ENCODE measurements at places on chromosomes 6 and 20. TPM values are rescaled to one million over a fixed set of nuclear protein-coding genes. Genes with fewer than 3 reads are reported as not detected.

DNA sequence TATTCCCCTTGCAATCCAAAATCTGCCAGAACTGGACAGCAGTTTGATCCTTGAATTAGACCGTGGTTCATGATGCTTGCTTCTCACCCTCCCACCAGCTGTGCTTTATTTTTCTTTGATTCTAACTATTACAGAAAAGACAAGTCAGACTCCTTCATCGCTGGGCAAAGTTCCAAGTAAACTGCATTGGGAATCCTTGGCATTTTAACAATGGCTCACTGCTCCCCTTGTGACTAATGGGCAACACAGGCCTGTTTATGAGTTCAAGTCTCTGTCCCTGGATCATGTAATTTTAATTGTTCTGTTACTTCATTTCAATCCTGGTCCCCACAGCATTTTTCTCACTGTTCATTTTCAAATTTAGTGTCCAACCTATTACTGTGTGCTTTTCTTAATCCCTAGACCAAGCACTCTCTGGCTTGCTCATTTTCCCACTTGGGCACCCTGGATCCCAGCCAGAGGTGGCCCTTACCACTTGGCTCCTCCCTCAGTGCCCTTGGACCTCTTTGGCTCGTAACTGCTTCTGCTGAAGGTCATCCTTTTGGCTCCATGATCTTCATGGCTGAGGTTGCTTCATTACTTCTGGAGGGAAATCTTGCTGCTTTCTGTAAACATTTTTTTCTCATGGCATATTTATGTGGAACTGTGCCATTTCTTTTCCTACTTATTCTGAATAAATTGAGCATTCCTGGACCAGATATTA lies 32.8 kb downstream of the PSMB9 start:
- no peaks in the 10 kb centered on the region for H3K4me1 ChIP-seq
- H3K4me3 ChIP-seq = no peak overlapping the region
- no peaks in the 10 kb centered on the region for H3K36me3 ChIP-seq
- H3K27me3 ChIP-seq = no peaks in the 10 kb centered on the region
- DNase-seq = no peak

HLA-DQB1 gene
- 119 TPM for total RNA-seq

MLN gene
- not detected for total RNA-seq

GRCh38 chr20:46715292-46715756 lies 5.9 kb downstream of the SLC2A10 start:
- H3K4me1 ChIP-seq = no peaks in the 10 kb centered on the region
- H3K4me3 ChIP-seq = no peak overlapping the region
- H3K27ac ChIP-seq = no peak overlapping the region
- H3K36me3 ChIP-seq = no peaks in the 10 kb centered on the region
- DNase-seq = no peak
- no peaks in the 10 kb centered on the region for H3K27me3 ChIP-seq

TAAR1 gene
- not detected for total RNA-seq

GRCh38 chr20:14853079-14853478 lies 515.7 kb upstream of the FLRT3 start:
- H3K4me3 ChIP-seq = no peak overlapping the region
- H3K36me3 ChIP-seq = no peaks in the 10 kb centered on the region
- H3K27me3 ChIP-seq = no peaks in the 10 kb centered on the region
- peaks cover 7% of the 10 kb centered on the region for H3K4me1 ChIP-seq

PCMTD2 gene
- 23.4 TPM for total RNA-seq

DNA sequence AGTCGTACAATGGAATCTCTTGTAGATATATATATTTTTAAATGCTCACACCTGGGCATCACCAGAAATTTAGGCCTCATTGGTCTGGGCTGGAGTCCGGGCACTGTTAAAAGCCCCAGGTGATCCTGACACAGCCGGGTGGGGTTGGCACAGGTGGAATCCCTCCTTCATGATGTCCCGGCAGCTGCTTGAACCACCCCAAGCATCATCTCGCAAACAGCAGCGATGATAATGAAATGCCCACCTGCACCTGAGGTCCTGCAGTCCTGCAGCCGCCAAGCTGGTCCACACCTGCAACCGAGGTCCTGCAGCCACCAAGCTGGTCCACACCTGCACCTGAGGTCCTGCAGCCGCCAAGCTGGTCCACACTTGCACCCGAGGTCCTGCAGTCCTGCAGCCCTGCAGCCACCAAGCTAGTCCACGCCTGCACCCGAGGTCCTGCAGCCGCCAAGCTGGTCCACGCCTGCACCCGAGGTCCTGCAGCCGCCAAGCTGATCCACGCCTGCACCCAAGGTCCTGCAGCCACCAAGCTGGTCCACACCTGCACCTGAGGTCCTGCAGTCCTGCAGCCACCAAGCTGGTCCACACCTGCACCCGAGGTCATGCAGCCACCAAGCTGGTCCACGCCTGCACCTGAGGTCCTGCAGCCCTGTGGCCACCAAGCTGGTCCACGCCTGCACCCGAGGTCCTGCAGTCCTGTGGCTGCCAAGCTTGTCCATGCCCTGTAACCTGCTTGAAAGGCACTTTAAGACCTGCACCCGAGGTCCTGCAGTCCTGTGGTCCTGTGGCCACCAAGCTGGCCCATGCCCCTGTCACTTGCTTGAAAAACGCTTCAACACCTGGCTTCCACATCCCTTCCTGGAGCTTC lies 261.2 kb downstream of the DLL1 start:
- H3K36me3 ChIP-seq = no peaks in the 10 kb centered on the region
- no peak overlapping the region for H3K4me3 ChIP-seq
- no peaks in the 10 kb centered on the region for H3K4me1 ChIP-seq
- H3K27ac ChIP-seq = no peak overlapping the region
- DNase-seq = no peak

DNA sequence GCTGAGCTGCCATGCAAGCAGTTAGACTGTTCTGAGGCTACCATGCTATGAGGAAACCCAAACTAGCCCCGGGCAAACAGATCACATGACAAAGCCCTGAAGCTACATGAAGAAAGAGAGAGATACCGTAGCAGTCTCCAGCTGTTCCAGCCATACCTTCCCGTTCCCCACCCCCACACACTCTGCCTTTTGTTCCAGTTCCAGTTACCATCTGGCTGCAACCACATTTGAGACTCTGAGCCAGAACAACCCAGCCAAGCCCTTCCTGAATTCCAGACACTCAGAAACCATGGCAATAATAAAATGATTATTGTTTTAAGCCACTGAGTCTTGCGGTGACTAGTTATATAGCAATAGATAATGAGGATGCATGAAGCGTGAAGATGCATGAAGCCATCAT lies 28.3 kb downstream of the RIN2 start:
- no peaks in the 10 kb centered on the region for H3K27me3 ChIP-seq
- no peaks in the 10 kb centered on the region for H3K36me3 ChIP-seq
- no peak overlapping the region for H3K27ac ChIP-seq
- no peak overlapping the region for H3K4me3 ChIP-seq

GRCh38 chr20:50129662-50130355 lies 16.9 kb upstream of the UBE2V1 start:
- no peaks in the 10 kb centered on the region for H3K27me3 ChIP-seq
- DNase-seq = no peak
- no peak overlapping the region for H3K4me3 ChIP-seq
- peaks cover 21% of the 10 kb centered on the region for H3K36me3 ChIP-seq
- no peak overlapping the region for H3K27ac ChIP-seq
- no peaks in the 10 kb centered on the region for H3K4me1 ChIP-seq

ALDH5A1 gene
- total RNA-seq = 15.3 TPM

DNA sequence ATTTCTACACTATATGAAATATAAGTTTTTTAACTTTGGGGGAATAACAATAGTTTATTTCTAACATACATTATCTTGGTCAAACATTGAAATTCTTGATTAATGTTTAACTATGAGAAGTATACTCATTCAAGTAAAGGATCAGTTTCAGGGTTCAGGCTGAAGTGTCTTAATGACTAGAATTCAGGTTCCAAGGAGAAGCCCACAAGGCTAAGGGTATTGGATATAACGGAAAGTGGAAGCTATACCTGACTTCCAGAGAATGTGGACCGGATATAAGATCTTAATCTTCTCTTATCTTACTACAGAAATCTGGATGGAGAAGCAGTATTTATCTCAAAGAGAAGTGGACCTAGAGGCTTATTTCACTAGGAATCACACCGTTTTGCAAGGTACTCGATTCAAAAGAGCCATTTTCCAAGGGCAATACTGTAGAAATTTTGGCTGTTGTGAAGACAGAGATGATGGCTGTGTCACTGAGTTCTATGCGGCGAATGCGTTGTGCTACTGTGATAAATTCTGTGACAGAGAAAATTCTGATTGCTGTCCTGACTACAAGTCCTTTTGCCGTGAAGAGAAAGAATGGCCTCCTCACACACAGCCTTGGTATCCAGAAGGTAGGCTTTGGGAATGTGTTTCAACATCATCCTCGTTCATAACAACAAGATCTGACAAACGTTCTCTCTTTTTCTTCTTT lies at the start of gene TINAG:
TINAG (plus strand) TSS at position 153 of the 697 bp plus-strand sequence; CDS start at position 263, 110 bp downstream.
- H3K27me3 ChIP-seq = no peaks in the 10 kb centered on the region
- H3K4me3 ChIP-seq = no peak within 1 kb of the TSS
- H3K4me1 ChIP-seq = no peaks in the 10 kb centered on the region
- DNase-seq = no peak
- H3K36me3 ChIP-seq = no peaks in the 10 kb centered on the region

ID4 gene
- not detected for total RNA-seq

SLC52A3 gene
- total RNA-seq = not detected

ATF6B gene
- 83.9 TPM for total RNA-seq

KCNK16 gene
- not detected for total RNA-seq

DNA sequence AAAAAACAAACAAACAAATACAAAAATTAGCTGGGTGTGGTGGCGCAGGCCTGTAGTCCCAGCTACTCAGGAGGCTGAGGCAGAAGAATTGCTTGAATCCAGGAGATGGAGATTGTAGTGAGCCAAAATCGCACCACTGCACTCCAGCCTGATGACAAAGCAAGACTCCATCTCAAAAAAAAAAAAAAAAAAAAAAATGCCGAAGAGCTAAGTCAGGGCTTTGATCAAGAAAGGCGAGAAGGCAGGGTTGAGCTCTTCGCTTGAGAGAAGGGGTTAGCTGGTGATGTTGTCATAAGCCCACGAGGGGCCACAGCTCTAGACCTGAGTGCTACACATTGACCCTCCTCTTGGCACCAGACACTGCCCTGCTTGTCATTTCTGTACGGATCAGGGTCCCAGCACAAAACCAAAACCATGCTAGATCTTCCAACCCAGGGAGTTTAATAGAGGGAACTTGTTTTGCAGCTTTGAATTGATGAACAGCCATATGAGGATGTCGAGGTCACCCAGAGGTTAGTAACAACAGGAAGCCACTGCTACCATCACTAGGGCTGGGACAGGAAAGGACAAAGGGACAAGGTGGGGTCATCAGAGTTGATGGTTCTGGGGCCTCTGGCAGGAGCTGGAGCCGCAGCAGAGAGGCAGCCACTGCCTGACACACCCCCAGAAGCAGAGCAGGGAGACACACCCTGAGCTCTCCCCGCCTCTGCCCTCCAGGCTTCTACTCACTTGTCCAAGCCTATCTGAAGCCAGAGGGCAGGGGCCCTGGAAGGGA lies 122.7 kb downstream of the SNX5 start:
- no peaks in the 10 kb centered on the region for H3K36me3 ChIP-seq
- peaks cover 24% of the 10 kb centered on the region for H3K4me1 ChIP-seq
- no peak for DNase-seq
- H3K4me3 ChIP-seq = no peak overlapping the region
- H3K27ac ChIP-seq = no peak overlapping the region
- no peaks in the 10 kb centered on the region for H3K27me3 ChIP-seq

DNA sequence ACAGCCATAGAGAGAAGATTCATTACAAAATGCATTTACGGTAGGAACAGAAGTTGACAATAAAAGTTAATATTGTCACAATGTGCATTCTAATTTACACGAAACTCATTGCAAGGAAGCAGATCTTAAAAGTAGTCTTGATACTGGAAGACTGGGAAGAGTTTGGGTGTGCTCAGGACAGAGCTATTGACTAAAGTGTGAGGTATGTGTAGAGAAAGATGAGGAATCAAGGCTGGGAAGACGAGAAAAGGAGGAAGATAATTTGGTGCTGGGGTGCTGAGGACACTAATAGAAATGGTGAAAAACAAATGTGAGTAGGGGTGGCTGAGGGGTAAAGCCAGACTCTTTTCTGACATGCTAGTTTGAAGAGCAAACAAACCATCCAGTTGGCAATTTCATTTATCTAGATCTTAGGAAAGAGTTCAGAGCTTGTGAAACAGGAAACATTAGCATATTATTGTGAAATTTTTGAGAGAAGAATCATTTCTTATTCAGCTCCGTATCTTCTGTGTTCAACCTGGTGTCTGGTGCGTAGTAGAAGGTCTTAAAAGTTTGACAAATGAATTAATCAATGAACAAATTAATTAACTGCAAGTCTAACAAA lies 72.7 kb downstream of the ELOVL4 start:
- no peaks in the 10 kb centered on the region for H3K27me3 ChIP-seq
- no peak overlapping the region for H3K27ac ChIP-seq
- no peaks in the 10 kb centered on the region for H3K4me1 ChIP-seq
- no peaks in the 10 kb centered on the region for H3K36me3 ChIP-seq
- H3K4me3 ChIP-seq = no peak overlapping the region
- no peak for DNase-seq

DNA sequence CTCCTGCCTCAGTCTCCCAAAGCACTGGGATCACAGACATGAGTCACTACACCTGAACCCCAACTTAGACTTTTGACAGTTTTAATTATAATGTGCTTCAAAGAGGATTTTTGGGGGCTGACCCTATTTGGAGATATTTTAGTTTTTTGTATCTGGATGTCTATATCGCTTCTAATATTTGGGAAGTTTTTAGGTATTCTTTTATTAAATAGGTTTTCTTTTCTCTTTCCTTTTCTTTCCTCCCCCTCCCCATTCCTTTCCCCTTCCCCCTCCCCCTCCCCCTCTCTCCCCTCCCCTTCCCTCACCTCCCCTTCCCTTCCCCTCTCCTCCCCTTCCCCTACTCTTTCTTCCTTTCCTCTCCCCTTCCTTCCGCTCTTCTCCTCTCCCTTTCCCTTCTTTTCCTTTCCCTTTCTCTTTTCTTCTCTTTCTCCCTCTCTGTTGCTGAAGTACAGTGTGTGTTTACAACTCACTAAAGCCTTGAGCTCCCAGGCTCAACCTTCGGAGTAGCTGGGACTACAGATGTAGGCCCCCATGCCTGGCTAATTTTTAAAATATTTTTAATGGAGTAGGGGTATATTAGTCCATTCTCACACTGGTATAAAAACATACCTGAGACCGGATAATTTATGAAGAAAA lies 24.4 kb upstream of the NKX2-4 start:
- H3K4me3 ChIP-seq = no peak overlapping the region
- no peak overlapping the region for H3K27ac ChIP-seq

DNA sequence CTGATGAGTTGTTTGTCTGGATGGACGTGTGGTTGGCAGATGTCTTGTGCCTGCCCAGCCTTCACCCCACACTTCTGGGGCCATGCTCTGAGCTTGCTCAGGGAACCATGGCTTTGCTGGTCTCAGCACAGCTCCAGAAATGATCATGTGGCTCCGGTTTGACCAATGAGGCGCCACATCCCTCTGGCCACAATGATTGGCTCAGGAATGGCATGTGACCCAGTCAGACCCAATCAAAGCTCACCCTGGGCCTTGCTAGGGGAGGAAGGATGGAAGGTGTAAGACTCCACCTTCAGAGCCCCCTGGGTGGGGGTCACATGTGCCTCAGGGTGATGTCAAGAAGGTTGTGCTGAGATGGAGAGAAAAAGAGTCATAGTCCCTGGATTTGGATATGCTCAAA lies 281.6 kb upstream of the SULF2 start:
- no peaks in the 10 kb centered on the region for H3K36me3 ChIP-seq
- no peak overlapping the region for H3K4me3 ChIP-seq
- peaks cover 8% of the 10 kb centered on the region for H3K4me1 ChIP-seq
- no peaks in the 10 kb centered on the region for H3K27me3 ChIP-seq
- no peak for DNase-seq
- H3K27ac ChIP-seq = no peak overlapping the region
